Mesenchymal stem cell (in vitro differentiated cells and primary cell): ENCODE measurements at places on chromosomes 7 and 10.
A peak's percentile ranks its signal among the peaks of the same experiment; 100 is the strongest.

GRCh38 chr7:34282271-34282670 lies 375.7 kb upstream of the NPSR1 start:
- H3K27me3 ChIP-seq: no peaks in the 10 kb centered on the region
- H3K27ac ChIP-seq: no peak overlapping the region
- H3K36me3 ChIP-seq: no peaks in the 10 kb centered on the region
- H3K4me3 ChIP-seq: no peak overlapping the region
- no peaks in the 10 kb centered on the region for H3K4me1 ChIP-seq
- DNase-seq: no peak

DNA sequence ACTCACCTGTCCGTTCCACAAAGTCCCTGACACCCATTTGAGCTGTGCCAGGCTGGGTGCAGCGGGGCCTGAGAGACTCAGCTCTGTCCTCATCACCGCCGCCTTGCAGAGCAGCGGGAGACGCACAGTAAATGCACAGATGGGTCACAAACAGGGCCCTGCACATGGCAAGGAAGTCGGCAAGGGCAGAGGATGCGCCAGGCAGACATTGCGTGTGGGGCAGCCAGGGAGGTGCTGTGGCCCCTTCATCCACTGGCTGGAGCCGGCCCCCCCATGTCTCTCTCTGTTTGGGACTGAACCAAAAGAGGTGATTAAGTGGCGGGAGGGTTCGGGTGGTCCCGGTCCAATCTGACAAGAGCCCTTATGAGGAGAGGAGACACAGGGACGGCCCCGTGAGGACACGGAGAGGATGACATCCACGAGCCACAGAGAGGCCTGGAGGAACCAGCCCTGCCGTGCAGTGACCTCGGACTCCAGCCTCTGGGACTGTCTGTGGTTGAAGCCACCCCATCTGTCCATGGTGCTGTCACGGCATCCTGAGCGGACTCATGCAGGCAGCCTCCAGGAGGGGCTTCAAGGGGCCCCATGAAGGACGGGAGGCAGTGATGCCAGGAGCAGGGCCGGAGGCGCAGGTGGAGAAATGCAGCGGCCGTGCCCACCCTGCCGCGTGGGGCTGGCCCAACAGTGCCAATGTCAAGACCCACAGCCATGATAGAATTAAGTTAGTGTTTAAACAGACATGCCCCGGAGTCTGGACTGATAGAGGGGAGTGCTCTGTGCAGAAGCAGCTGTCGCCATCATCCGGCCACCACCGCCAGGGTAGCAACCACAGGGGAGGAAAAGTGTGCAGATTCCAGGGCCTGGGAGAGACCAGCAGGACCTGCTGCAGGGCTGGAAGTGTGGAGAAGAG lies 28.4 kb upstream of the FOXL3 start:
- no peaks in the 10 kb centered on the region for H3K4me1 ChIP-seq
- peaks cover 4% of the 10 kb centered on the region for H3K27me3 ChIP-seq
- no peak overlapping the region for H3K27ac ChIP-seq
- no peak overlapping the region for H3K4me3 ChIP-seq
- peaks cover 54% of the 10 kb centered on the region for H3K36me3 ChIP-seq

GRCh38 chr7:20998309-20998708 lies 211.6 kb upstream of the SP8 start:
- no peaks in the 10 kb centered on the region for H3K36me3 ChIP-seq
- no peak overlapping the region for H3K4me3 ChIP-seq
- no peak for DNase-seq
- no peaks in the 10 kb centered on the region for H3K27me3 ChIP-seq
- no peaks in the 10 kb centered on the region for H3K4me1 ChIP-seq

- DNase-seq: no peak
- peak overlapping the region; percentile 75 for H3K27ac ChIP-seq
- no peaks in the 10 kb centered on the region for H3K27me3 ChIP-seq
- H3K36me3 ChIP-seq: no peaks in the 10 kb centered on the region
Observed at GRCh38 chr10:44827431-44828006, 83.6 kb upstream of the TMEM72 start.

DNA sequence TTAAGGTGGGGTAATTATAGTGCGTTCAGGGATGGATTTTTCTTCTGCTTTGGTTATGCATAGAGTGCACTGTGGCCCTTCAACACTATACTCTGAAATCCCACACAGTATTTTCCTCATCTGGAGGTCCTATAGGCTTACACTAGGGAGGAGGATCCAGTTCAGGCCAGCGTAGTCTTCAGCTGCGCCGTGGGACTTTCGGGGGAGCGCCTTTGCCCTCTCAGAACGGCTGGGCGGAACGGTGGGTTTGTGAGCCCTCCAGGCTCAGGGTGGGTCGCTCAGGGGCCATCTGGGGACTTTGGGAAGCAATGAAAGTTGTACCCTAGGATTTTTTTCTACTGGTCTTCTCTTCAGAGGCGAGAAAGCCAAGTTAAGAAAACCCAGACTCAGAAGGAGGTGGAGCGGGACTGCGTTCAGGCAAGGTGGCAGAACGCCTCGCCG lies 652 bp upstream of the VPS26A start:
- peak overlapping the region; percentile 72 for H3K4me3 ChIP-seq
- H3K36me3 ChIP-seq: peaks cover 3% of the 10 kb centered on the region
- DNase-seq: peak; percentile 87
- no peaks in the 10 kb centered on the region for H3K27me3 ChIP-seq
- peaks cover 3% of the 10 kb centered on the region for H3K4me1 ChIP-seq

- no peaks in the 10 kb centered on the region for H3K4me1 ChIP-seq
- H3K27me3 ChIP-seq: peaks cover 5% of the 10 kb centered on the region
- no peaks in the 10 kb centered on the region for H3K36me3 ChIP-seq
- H3K27ac ChIP-seq: no peak overlapping the region
- DNase-seq: no peak
Observed at GRCh38 chr7:152553671-152554317, 118.0 kb upstream of the KMT2C start.

DNA sequence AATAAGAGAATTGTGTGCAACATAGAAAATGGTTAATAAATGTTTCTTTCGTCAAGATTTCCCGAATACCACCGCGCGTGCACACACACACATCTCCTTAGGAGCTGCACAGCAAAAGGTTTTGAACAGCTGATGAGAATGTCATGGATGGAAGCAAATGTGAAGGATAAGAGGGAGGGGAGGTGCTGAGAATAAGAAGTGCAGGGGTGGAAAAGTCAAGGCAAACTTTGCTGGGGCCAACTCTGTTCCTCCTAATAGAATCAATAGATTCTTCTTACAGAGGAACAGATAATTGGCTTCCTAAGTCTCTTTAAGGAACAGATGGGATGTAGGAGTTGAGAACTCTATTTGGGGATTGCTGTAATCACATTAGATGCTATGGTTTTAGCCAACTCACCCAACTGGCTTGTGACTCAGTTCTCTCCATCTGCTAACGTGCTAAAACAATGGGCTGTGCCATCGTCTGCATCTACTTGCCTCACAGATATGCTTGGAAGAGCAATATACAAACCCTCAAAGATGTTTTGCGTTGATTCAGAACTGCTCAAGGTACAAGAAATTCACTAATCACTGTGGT lies 408.2 kb upstream of the CELF2 start:
- H3K4me3 ChIP-seq: no peak overlapping the region
- H3K27me3 ChIP-seq: no peaks in the 10 kb centered on the region
- no peak overlapping the region for H3K27ac ChIP-seq
- no peaks in the 10 kb centered on the region for H3K4me1 ChIP-seq
- no peak for DNase-seq
- no peaks in the 10 kb centered on the region for H3K36me3 ChIP-seq

GRCh38 chr7:3191548-3191947 lies 109.5 kb upstream of the SDK1 start:
- no peak overlapping the region for H3K27ac ChIP-seq
- no peaks in the 10 kb centered on the region for H3K36me3 ChIP-seq
- H3K4me3 ChIP-seq: no peak overlapping the region

DNA sequence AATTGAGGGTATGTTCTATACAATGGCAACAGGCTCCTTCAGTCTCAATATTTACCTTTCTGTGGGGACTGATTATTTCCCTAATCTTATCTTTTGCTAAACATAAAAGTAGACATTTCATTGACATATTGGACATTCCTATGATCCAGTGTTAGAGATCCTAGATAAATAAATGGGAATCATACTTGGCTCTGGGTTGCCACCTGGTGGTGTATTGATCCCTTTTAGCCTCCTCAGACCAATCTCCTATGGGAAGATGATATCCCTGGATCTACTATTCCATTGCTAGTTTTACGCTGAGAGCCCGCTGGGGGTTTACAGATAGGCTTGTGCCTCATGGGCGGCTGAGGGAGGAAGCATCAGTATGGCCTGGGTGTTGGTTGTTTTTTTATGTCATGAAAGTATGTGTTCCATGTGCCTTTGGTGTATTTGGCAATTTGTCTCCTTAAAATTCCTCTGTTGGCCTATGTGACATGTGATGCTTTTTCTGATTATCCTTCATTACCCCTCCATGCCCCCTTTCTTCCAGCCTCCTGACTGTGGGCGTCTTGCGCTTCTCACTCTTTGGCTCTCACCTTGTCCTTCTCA lies 18.8 kb downstream of the CELF2 start:
- H3K36me3 ChIP-seq: peaks cover 3% of the 10 kb centered on the region
- H3K27ac ChIP-seq: no peak overlapping the region
- no peak overlapping the region for H3K4me3 ChIP-seq
- DNase-seq: peak; percentile 50
- no peaks in the 10 kb centered on the region for H3K27me3 ChIP-seq

- no peaks in the 10 kb centered on the region for H3K36me3 ChIP-seq
- H3K4me1 ChIP-seq: no peaks in the 10 kb centered on the region
- H3K27me3 ChIP-seq: peaks cover 14% of the 10 kb centered on the region
- no peak overlapping the region for H3K4me3 ChIP-seq
- no peak for DNase-seq
- H3K27ac ChIP-seq: no peak overlapping the region
Observed at GRCh38 chr7:55326081-55326835, 38.9 kb upstream of the LANCL2 start.

GRCh38 chr7:143042790-143043271 lies 9.3 kb upstream of the OR6V1 start:
- no peak for DNase-seq
- H3K27me3 ChIP-seq: no peaks in the 10 kb centered on the region
- no peak overlapping the region for H3K27ac ChIP-seq

DNA sequence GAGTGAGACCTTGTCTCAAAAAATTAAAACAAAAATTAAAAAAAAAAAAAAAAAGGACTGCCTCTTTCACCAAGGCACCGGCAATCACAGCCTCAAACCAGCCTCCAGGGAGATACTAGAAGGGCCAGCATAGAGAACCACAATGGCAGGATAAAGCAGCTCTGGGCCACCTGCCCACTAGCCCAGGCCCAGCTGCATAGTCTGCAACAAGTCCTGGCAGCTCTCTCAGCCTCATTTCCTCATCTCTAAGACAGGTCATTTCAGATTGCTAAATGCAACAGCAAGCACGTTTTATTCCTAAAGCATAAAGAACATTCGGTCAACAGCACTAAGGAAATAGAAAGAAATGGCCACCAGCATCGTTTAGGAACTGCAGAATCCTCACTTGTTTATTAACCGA lies 28.8 kb downstream of the XPNPEP1 start:
- H3K36me3 ChIP-seq: peaks cover 7% of the 10 kb centered on the region
- DNase-seq: peak; percentile 36
- H3K4me1 ChIP-seq: peaks cover 24% of the 10 kb centered on the region
- H3K27ac ChIP-seq: peak overlapping the region; percentile 3
- no peaks in the 10 kb centered on the region for H3K27me3 ChIP-seq

GRCh38 chr7:40595129-40595528 lies 460.3 kb downstream of the SUGCT start:
- H3K27ac ChIP-seq: no peak overlapping the region
- DNase-seq: no peak
- H3K4me3 ChIP-seq: no peak overlapping the region
- no peaks in the 10 kb centered on the region for H3K4me1 ChIP-seq
- H3K27me3 ChIP-seq: no peaks in the 10 kb centered on the region

DNA sequence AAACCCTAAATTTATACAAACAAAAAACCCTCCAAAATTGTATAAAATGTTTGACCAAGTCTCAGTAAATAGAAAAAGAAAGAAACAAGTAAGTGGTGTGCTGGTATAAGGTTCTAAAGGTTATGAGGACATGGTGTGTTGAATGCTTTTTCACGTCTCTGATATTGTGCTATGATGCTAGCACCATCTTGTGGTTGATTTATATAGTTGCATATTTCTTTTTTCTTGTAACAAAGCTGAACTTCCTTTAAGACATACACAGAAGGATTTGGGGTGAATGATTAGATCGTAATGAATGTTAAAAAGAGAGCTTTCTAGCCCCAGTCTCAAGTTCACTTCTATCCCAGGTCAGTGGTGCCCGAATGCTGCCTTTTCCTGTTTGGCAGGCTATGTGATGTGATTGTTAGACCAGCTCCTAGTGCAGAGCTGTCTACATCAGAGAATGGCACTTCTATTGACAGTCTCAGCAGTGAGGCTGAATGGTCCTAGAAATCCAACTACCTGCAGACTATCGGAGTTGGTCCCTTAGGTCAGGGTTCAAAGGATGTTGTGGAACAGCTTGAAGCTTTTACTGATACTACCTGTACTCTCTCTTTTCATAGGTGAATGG lies 25.0 kb downstream of the VTI1A start:
- no peaks in the 10 kb centered on the region for H3K4me1 ChIP-seq
- H3K27me3 ChIP-seq: no peaks in the 10 kb centered on the region
- peaks cover 17% of the 10 kb centered on the region for H3K36me3 ChIP-seq
- peak; percentile 63 for DNase-seq
- no peak overlapping the region for H3K4me3 ChIP-seq

- H3K27me3 ChIP-seq: peaks cover 35% of the 10 kb centered on the region
- H3K36me3 ChIP-seq: no peaks in the 10 kb centered on the region
- H3K4me1 ChIP-seq: peaks cover 11% of the 10 kb centered on the region
Observed at GRCh38 chr10:95295031-95295755, 4.4 kb upstream of the PDLIM1 start.

DNA sequence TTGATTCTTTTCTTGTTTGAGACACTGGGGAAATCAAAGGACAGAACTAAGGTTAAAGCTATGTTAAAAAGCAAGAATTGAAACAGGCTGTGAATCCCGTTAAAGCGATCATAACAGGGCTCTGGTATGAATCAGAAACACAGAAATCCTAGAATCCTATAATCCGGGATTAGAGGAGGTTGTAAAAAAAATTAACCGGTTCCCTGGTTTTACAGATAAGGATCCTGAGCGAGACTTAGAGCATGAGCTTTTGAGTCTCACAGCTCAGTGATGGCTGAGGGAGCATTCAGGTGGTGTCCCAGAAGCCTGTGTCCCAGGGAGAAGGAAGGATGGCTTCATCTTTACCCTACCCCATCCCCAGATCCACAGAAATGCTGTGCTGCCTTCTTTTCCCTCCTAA lies 461.3 kb downstream of the PAXIP1 start:
- DNase-seq: no peak
- H3K4me1 ChIP-seq: no peaks in the 10 kb centered on the region
- no peaks in the 10 kb centered on the region for H3K27me3 ChIP-seq
- no peak overlapping the region for H3K27ac ChIP-seq
- H3K36me3 ChIP-seq: no peaks in the 10 kb centered on the region

- no peaks in the 10 kb centered on the region for H3K27me3 ChIP-seq
- no peak for DNase-seq
- no peak overlapping the region for H3K27ac ChIP-seq
- H3K36me3 ChIP-seq: no peaks in the 10 kb centered on the region
Observed at GRCh38 chr7:150755473-150756099, 18.4 kb downstream of the GIMAP5 start.

- no peaks in the 10 kb centered on the region for H3K27me3 ChIP-seq
- no peak overlapping the region for H3K27ac ChIP-seq
- peaks cover under 1% of the 10 kb centered on the region for H3K4me1 ChIP-seq
- no peak for DNase-seq
- no peaks in the 10 kb centered on the region for H3K36me3 ChIP-seq
Observed at GRCh38 chr7:138025215-138026186, 23.6 kb upstream of the CREB3L2 start.
